ENCODE measurements at places on chromosomes 16 and 17.

DNA sequence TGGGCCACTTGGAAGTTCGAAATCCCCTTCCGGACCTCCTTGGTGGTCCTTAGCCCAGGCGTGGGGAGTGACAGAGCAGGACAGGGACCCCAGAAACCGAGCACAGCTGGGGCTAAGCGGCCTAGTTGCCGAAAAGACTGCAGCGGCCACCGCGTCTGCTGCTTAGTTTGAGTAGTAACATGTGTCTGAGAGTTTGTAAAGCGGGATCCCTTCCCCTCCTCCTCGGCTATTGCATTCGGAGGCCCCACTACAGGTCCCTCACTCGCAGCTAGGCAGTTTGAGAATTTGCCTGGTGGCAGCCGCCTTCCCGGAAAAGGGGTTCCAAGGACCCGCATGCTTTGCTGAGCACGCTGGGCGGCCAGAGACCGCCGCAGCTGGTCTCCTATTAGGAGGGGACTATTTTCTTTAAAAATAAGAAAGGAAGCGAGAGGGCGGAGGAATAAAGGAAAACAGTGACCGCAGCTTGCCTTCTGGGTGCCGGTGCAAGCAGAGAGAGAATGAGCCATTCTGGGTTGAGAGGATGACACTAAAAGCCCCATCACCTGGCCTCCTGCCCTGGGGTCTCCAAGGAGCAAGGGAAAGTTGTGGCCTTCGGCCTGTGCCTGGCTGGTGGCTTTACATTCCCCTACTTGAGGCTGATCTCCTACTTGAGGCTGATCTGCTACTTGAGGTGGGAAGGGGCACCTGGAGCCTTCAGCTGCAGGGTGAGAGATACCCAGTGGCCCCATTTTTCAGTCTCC is 1.1 kb upstream of the HOXB5 start:
- no peak for DNase-seq

DNA sequence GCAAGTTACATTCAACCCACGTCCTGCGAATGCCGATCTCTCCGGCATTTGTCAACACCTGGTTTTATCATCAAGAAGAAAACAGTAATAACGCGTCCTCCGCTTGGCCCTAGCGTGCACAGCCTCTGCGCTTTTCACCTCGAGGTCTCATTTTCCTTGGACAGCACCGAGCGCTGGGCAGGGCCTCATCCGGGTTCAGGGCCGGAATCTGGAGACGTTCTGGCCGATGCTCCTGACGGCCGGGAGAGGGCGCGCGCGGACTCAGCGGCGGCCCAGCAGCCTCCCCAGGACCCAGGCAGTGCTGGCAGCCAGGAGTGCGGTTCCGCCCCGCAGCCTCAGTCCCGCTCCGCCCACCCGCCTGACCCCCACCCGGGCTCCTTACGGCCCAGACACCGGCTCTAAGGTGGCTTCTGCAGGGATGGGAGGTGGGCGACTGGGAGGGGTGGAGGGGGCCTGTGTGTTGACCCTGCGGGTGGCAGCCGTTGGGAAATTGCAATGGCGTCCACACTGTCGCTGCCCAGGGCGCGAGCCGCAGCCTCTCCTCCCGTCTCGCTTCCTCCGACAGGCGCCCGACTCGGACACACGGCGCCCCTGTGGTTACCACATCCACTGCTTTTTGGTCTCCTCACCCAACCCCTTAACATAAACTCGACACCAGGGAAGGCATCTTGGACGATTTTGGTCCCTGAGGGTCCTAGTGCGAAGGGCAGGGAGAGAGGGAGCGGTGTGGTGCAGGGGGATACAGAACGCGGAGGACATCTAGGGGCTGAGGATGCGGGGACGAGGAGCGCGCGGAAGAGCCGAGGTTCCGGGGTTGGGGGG is 7.4 kb upstream of the FLYWCH1 start:
- DNase-seq = peak; percentile 81

- no peak for DNase-seq
Observed at GRCh38 chr16:5870886-5871691, 773.5 kb upstream of the EEF2KMT start.

GRCh38 chr17:28511858-28512461 is 5.8 kb downstream of the FOXN1 start:
- DNase-seq = peak; percentile 56

- DNase-seq = no peak
Observed at GRCh38 chr17:31068291-31068690, 26.5 kb upstream of the NF1 start.

DNA sequence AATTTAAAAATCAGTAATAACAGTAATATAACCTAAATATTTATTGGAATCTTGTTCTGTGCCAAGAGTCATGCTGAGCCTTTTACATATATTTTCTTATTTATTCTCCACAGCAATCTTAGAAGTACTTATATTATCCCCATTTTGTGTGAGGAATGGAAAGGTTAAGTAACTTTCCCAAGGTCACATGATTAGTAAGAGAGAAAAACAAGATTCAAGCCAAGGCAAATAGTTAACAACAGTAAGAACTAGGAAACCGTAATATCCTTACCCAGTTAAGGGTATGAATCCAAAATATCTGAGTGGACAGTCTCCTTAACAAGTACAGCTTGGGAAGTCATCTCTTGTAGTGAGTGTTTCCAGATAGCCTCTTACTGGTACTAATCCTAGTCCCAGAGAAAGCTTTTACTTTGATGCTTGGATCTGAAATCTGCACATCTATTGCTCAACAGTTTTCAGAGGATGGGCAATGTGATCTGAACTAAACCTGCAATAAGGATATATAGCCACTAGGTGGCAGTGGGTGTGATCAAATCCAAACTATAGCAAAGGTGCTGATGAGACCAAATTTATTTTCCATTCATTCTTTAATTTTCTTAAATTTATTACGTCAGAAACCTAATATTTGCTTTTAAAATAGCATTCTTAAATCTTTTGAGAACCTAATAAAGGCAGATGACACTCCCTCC is 23.3 kb downstream of the SHISA6 start:
- DNase-seq = no peak

- no peak for DNase-seq
Observed at GRCh38 chr17:80060644-80061043, 24.2 kb downstream of the CCDC40 start.

- no peak for DNase-seq
Observed at GRCh38 chr17:31786796-31787481, 72.1 kb downstream of the COPRS start.

DNA sequence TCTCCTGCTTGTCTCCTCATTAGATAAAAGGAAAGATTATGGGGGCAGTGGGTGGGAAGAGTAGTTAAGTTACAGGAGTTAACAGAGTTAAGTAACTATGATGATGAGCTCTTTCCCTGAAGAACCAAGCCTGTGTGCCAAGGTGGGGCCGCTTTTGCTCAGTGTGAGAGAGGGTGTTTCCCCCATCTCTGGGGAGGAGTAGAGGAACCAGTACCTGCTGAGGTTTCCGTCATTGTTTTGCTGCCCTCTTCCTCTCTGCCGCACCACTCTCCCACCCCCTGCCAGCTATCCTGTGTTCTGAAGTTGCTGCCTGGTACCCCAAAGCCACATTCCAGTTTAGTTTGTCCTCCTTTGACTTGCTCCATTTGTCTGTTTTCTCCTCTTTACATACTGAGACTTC is 20.8 kb upstream of the KRT10 start:
- DNase-seq = no peak

GRCh38 chr17:54933921-54934320 is 33.3 kb downstream of the TOM1L1 start:
- no peak for DNase-seq

- no peak for DNase-seq
Observed at GRCh38 chr16:19753815-19754643, 36.0 kb downstream of the IQCK start.

- DNase-seq = peak; percentile 88
Observed at GRCh38 chr16:85245307-85246172, 133.3 kb upstream of the CIBAR2 start.

GRCh38 chr16:89122322-89122851 is 28.7 kb downstream of the ACSF3 start:
- peak; percentile 81 for DNase-seq

GRCh38 chr17:81166033-81166492 is at the start of gene AATK:
Gene AATK (minus strand): TSS chr17:81166221. CDS start chr17:81165992, 229 bp downstream.
- no peak for DNase-seq

GRCh38 chr16:4407543-4408322 is 8.7 kb downstream of the CORO7 start:
- no peak for DNase-seq

- DNase-seq = no peak
Observed at GRCh38 chr17:21330436-21331160, 45.6 kb upstream of the KCNJ12 start.

- DNase-seq = no peak
Observed at GRCh38 chr16:88754109-88754911, 30.7 kb downstream of the PIEZO1 start.

Measured in NCI-H2171 treated with DMSO at 0.1 percent for 48 hours (cell line).